ENCODE measurements at places on chromosomes 7 and 10. TPM values are rescaled to one million over a fixed set of nuclear protein-coding genes. Genes with fewer than 3 reads are reported as not detected.

OPN4 gene
- not detected for total RNA-seq

GRCh38 chr7:2069472-2069860 is 163.3 kb downstream of the MAD1L1 start:
- DNase-seq: peak; percentile 13

DNA sequence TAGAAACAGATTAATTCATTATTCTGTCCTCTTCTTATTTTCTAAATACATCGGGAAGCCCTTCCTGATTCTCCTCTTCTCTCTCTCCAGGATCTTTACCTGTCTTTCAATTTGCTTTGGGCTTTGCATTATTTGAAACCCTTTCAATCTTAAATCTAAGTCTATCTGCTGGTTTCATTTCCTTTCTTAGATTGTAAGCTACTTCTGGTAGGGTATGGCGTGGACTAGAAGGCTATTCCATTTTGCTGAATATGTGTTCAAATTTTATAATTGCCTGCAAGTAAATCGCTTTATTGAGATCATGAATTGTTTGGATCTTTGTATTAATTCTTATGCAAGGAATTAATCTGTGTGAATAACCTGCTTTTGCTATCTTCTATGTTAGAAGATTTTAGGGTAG is 11.1 kb downstream of the STAM start:
- no peak for DNase-seq

- no peak for DNase-seq
Observed at GRCh38 chr7:2109251-2109872, 123.4 kb downstream of the MAD1L1 start.

ANXA8 gene
- not detected for total RNA-seq

ADAM22 gene
- total RNA-seq: 90.6 TPM

DNA sequence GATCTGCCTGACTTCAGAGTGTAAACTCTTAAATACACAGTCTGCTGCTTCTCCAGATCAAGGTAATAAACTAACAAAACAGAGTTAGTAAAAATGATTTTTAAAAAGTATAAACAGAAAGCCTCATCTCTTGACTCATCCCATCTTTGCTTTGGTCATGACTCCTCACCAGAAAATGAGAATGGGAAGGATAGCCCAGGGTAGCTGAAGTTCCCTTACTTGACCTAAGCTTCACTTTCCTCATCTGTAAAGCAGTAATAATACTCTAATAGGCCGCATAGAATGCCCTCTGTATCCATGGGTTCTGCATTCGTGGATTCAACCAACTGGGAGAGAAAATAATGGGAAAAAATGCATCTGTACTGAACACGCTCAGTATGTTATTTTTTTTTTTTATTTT is 11.3 kb upstream of the SLC25A28 start:
- no peak for DNase-seq

GRCh38 chr10:117666166-117666565 is 123.6 kb downstream of the EMX2 start:
- no peak for DNase-seq

DNA sequence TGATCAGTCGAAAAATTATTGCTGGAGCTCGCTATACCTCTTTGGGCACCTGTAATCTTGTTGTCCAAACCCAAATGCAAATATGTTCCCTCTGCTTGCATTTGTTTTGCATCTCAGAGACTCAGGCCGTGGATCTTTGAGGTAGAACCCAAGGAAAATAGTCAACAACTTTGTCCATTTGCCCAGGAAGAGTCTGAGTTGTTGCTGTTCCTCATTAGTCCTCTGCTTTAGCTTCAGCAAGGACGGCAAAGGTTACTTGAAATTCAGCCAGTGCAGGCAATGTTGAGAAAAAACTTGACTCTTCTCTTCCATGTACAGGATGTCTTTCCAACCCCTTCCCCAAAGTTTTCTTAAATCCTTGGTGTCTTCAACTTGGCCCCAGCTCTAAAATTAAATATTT is 45.8 kb downstream of the PDK4 start:
- DNase-seq: no peak

DNA sequence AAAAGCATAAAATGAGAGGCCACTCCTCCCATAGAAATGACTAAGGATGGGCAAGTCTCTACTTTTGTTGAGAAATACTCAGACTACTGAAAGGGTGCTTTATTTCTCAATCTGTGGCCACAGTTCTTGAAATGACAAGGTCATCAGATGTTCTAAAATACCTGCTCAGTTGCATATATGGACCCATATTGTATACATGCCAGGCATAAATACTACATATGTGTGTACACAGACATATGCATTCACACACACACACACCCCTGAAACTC is 691.5 kb upstream of the SORCS1 start:
- no peak for DNase-seq

RAB19 gene
- total RNA-seq: not detected

KIF11 gene
- total RNA-seq: 7.3 TPM

GRCh38 chr7:27933671-27934565 is 194.0 kb downstream of the TAX1BP1 start:
- no peak for DNase-seq

LRRN3 gene
- total RNA-seq: 187 TPM

NEUROG3 gene
- total RNA-seq: not detected

GHRHR gene
- total RNA-seq: not detected

Measured in occipital lobe (tissue), 3 donors.